NCI-H82 (cell line): ENCODE measurements at places on chromosomes 6 and 20.

DNA sequence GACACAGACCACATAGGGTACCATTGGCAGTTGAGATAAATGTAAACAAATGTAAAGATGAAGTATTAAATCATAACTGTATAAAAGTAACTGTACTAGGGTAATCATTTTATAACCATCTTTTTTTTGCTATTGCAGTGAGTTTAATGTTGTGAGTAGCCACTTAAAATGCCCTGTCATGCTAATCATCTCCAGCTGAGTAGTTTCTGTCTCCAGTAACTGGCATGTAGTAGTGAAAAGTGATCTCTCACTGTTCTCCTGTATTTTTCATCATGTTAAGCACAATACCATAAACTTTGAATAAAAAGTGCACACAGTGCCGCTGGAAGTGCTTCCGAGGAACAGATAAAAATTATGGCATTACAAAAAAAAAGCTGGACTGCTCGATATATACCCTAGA lies 45.0 kb upstream of the OPRM1 start:
- DNase-seq = no peak

GRCh38 chr6:73854998-73855718 lies 159.2 kb downstream of the CD109 start:
- peak; percentile 82 for DNase-seq

GRCh38 chr6:80095600-80095999 lies 10.9 kb upstream of the BCKDHB start:
- no peak for DNase-seq

DNA sequence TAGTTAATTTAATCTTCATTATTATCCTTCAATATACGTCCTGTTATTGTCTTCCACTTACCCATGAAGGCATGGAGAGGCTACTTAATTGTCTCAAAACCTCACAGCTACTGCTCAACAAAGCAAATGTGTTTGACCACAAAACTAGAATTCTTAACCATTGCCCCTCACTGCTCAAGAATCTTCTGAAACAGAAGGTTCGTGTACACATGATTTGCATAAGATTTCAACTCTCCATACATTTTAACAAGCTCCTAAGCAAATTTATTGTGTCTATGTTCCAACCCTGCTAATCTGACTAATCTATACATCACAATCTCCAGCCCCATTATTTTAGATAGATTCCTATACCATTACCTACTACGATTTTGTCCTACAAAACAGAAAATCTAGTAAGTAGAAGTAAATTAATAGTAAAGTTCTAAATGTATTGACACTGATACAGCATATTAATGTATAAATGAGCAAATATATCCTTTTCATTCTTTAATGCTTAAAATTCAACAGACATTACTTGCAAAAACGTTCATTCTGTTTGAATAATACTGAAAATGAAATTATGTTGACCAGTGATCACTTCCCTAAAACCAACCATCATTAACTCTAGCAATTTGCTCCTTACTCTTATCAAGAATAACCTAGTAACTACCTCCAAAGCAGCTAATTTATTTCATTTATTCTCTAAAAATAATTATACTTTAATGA lies 89.7 kb upstream of the RNF217 start:
- DNase-seq = no peak

- no peak for DNase-seq
These were observed 429.9 kb downstream of the CD83 start for GRCh38 chr6:14547284-14547998.

DNA sequence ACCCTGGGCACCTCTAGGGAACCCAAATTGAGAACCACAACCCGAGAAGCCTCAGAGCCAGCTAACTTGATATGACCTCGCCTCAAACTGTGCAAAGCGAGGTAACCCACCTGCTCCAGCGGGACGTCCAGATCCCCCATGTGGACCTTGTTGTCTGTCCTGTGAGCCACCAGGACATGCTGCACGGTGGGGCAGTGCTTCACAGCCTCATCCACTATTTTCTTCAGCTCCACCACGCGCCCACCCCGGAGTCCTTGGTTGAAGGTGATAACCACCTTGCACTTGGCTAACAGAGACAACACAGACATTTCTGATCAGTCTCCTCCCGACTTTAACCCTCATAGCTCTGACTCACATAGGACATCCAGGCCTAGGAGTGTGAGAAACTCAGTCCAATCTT lies 30.8 kb upstream of the APMAP start:
- DNase-seq = no peak

GRCh38 chr6:137033828-137034227 lies 10.9 kb downstream of the IL20RA start:
- DNase-seq = no peak

DNA sequence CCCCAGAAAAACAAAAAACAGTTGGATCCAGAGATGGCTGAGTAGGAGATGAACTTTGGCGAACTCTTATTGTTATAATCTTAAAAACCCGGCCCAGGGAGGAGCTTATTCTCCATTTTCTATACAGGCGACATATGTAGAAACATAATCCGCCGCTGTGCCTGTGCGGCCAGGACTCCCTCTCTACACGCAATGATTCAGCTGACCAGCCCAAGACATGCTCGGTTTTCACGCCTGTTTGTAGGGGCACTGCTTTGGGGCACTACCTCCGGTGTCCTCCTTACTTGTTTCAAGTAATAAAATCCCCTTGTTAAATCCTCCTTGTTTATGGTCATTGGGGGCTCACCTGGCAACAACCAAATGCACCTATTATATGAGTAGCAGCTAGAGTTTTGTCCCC lies 89.9 kb downstream of the SEL1L2 start:
- DNase-seq = peak; percentile 26

DNA sequence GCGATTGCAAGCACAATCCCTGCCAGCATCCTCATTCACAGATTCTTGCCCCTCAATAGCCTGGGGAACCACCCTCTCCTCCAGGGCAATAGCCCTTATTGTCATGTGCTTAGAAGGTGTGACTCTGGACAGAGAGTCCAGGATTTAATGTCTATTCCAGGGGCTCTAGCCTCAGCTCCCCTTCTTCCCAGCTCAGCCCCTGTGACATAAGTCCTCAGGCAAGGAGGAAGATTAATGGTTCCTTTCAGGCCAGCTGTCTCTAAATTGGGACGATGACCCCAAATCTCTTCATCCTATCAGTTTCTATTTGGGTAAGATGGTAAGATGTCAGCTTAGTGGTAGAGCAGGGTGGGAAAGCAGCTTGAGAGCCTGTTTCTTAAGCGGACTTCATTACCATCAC lies 8.1 kb downstream of the LRFN2 start:
- DNase-seq = peak; percentile 94

- DNase-seq = no peak
These were observed 11.0 kb upstream of the FOXO3 start for GRCh38 chr6:108549741-108550140.

- DNase-seq = peak; percentile 98
These were observed 29.2 kb upstream of the DST start for GRCh38 chr6:56671651-56672461.

DNA sequence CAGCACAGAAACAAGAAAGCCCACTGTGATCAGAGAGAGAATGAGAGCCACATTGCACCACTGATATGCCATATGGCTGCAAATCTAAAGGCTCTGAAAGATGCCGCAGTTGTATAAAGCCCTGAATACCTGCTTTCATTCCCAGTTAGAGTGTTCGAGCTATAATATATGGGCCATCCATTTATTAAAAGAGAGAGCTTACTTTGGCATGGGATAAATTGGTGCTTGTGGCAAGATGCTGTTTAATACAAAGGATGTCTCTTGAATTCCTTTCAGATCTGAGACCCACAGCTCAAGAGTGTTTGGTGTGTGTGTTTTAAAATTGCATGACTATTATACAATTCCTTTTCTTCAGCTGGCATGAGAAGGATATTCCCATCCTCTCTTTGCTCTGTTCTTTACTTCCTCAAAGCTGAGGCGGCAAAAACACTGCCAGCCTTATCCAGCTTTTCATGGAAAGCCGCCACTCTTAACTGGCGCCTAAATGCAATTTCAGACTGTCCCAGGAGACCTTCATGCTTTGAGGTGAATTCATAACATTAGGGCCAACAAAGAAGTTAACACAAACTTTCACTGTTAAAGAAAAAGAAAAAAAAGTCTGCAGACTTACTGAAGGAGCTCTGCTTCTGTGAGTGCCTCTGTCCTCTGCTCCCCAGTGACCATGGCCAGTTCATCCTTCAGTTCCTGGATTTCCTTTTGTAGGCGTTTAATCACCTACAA lies 147.6 kb downstream of the KIF6 start:
- DNase-seq = no peak

GRCh38 chr20:32316667-32317066 lies 39.2 kb downstream of the KIF3B start:
- DNase-seq = no peak

- no peak for DNase-seq
These were observed 56.2 kb downstream of the KHDC1L start for GRCh38 chr6:73169111-73169510.

- DNase-seq = no peak
These were observed 114.6 kb downstream of the MCHR2 start for GRCh38 chr6:99879431-99879830.

DNA sequence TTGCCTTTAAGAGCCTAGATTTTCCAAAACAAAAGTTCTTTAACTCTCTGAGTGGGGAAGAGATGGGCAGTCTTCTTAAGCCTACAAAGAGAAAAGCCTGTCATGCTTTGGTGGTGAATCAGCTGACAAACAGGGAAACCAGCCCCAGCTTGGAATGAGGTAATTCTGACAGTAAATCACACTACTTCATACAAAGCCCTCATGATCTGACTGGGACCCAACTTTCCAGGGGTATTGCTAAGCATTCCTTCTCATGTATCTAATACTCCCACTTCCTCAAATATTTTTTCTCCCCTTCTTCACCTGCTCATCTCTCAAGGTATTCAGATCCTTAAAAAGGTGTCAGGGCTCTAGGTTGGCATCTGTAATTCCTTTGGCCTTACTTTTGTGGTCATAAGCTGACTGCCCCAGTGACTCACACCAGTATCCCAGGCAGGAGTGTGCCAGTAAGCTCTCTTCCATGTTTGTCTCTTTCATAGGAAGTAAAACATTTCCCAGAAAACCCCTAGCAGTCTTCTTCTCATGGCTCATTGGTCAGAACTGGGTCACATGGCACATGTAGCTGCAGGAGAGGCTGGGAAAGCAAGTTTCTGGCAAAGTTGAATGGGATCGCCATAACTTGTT lies 15.0 kb upstream of the TBC1D22B start:
- no peak for DNase-seq

DNA sequence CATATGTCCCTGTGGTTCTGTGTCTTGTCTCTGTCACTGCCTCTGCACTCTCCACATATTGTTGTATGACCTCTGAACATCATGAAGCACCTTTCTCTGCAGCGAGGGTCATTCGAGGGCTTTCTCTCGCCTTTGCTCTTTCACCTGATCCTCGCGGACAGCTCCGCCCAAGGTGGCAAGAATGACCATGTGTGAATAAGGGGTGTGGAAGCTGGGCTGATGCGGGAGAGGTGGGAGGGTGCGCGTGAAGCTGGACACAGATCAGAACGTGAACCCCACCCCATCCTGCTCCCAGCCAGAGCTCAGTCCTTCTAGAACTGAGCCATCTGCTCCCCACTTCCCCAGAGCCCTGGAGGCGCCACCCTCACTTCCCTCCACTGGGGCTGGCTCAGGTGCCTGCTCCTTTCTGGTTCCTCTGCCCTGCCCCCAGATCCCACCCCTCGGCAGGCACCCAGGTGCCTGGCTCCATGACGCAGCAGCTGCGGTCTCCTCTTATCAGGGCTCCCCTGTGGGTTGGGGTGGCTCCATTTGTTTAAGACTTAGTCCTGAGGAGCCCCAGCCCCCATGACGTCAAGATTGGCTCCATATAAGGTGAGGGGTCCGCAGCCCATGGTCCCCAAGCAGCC lies at the start of gene MUCL3:
Gene MUCL3, plus strand, starts transcription at position 613 of the 626 bp plus-strand sequence. CDS start 27 bp downstream, outside the sequence.
- no peak for DNase-seq

- DNase-seq = no peak
These were observed 627.4 kb downstream of the CDH26 start for GRCh38 chr20:60585651-60586050.

GRCh38 chr20:6767536-6768227 lies at the start of gene BMP2:
Gene BMP2, plus strand, starts transcription at chr20:6767686. Its CDS starts 2,441 bp downstream, at chr20:6770127.
- peak; percentile 59 for DNase-seq

- DNase-seq = no peak
These were observed 70.2 kb downstream of the TNFRSF21 start for GRCh38 chr6:47239546-47239945.

GRCh38 chr20:20843982-20844381 lies 131.5 kb upstream of the RALGAPA2 start:
- DNase-seq = no peak

- DNase-seq = no peak
These were observed 169.1 kb downstream of the NKAIN2 start for GRCh38 chr6:123972600-123973294.

- DNase-seq = no peak
These were observed 612.3 kb upstream of the ZNF337 start for GRCh38 chr20:26308961-26309360.

GRCh38 chr6:159595173-159595572 lies 97.9 kb downstream of the SOD2 start:
- no peak for DNase-seq

GRCh38 chr6:78513856-78514255 lies 353.5 kb upstream of the IRAK1BP1 start:
- DNase-seq = peak; percentile 59

DNA sequence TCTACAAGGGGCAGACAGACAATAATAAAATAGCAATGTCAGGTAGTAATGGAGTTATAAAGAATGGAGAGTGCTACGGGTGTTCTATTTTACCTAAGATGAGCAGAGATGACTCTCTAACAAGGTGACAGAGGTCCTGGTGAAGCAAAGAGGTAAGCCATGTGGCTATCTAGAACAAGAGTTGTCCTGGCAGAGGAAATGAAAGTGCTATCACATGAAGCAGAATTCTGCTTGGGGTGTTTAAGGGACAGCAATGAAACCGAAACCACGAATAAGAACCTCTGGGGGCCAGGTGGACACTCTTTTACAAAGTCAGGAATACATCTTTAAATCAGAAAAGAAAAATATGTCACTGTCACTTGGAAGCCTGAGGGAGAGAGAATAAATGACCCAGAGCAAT lies 37.9 kb upstream of the IRAK1BP1 start:
- no peak for DNase-seq

- no peak for DNase-seq
These were observed 44.4 kb upstream of the LYRM2 start for GRCh38 chr6:89682991-89683390.

GRCh38 chr6:63140692-63141318 lies 70.5 kb upstream of the FKBP1C start:
- no peak for DNase-seq
